ENCODE measurements at places on chromosomes 16 and 17. TPM values are rescaled to one million over a fixed set of nuclear protein-coding genes. Genes with fewer than 3 reads are reported as not detected.

DNA sequence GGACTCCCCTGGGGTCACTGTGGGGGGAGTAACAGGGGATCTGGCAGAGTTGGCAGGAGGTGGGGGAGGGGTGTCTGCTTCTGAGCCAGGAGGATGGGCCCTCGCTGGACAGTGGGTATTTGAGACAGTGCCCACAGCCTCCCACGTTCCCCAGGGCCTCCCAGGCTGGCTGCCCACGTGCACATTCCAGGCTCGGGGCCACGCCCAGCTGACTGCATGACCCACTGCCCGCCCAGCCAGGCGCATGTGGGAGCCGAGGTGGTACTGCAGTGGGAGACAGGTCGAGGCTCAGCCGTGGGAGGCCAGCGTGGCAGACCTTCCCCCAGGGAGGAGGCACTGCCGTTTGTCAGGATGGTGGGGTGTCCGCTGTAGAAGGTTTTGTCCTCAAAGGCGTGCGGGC, 38.8 kb downstream of the BAHCC1 start:
- H3K36me3 ChIP-seq, result no peaks in the 10 kb centered on the region
- peaks cover 15% of the 10 kb centered on the region for H3K4me1 ChIP-seq
- H3K27ac ChIP-seq, result no peak overlapping the region
- H3K27me3 ChIP-seq, result no peaks in the 10 kb centered on the region
- H3K4me3 ChIP-seq, result no peak overlapping the region
- no peak for DNase-seq

DNA sequence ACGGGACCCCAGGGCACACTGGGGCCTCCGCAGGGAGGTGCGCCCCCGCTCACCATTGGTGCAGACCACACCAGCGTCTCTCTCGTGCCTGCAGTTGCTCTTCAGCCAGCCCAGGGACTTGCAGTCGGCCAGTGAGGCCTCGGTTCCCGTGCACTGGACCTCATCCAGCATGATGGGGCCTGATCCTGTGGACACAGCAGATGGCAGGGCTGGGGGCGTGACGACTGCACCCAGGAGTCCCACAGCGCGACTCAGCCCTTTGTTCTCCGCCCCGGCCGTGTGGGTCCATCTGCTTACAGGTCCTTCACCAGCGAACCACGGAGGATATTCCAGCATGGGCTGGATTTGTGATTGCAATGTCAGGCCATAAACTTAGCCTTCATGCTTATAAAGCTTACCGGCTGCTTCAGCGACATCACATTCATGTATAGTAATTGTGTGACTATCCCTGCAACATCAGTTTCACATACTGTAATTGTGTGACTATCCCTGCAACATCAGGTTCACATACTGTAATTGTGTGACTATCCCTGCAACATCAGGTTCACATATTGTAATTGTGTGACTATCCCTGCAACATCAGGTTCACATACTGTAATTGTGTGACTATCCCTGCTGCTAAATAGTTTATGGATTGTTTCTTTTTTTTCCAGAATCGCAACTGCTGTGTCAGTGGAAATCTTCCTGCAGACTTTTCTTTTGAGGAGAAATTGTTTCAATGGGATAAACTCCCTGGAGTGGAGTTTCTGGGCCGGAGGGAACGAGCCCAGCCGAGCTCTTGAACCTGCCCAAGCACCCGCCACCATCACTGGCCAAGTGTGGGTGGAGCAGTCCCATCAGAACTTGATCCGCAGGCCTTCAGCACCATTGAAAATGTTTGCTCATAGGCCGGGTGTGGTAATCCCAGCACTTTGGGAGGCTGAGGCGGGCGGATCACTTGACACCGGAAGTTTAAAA, 4.8 kb downstream of the LGALS3BP start:
- peak; percentile 57 for DNase-seq
- peak overlapping the region; percentile 9 for H3K27ac ChIP-seq
- H3K27me3 ChIP-seq, result no peaks in the 10 kb centered on the region

- no peaks in the 10 kb centered on the region for H3K36me3 ChIP-seq
- peak overlapping the region; percentile 55 for H3K27ac ChIP-seq
- H3K27me3 ChIP-seq, result no peaks in the 10 kb centered on the region
- H3K4me3 ChIP-seq, result no peak overlapping the region
Measured at GRCh38 chr17:68820825-68821481, 134.2 kb downstream of the ABCA8 start.

- H3K27ac ChIP-seq, result no peak overlapping the region
- no peaks in the 10 kb centered on the region for H3K4me1 ChIP-seq
- DNase-seq, result no peak
Measured at GRCh38 chr16:77732241-77732946, 10.1 kb downstream of the NUDT7 start.

GRCh38 chr16:49183911-49184310, 97.7 kb downstream of the CBLN1 start:
- H3K27me3 ChIP-seq, result no peaks in the 10 kb centered on the region
- no peaks in the 10 kb centered on the region for H3K36me3 ChIP-seq
- no peaks in the 10 kb centered on the region for H3K4me1 ChIP-seq
- DNase-seq, result no peak
- no peak overlapping the region for H3K4me3 ChIP-seq
- no peak overlapping the region for H3K27ac ChIP-seq

DNA sequence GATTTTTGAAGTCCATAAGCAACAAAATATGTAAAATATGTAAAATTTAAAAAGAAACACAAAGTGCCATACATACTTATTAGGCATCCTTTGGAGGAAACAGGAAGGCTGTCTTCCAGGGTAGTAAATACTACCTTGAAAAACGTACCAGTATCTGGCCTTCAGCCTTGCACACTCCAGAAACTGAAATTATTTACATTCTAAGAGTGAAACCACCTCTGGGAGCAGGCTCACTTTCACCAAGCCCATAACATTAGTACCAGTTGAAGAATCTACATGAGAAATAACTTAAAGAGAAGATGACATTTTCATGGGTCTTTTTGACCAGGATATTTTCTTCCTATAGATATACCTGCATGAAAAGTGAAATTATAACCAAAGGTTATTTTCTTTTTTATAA, 6.4 kb downstream of the KRTAP9-1 start:
- H3K4me1 ChIP-seq, result no peaks in the 10 kb centered on the region
- no peak for DNase-seq
- H3K27ac ChIP-seq, result no peak overlapping the region
- no peaks in the 10 kb centered on the region for H3K36me3 ChIP-seq

- no peaks in the 10 kb centered on the region for H3K4me1 ChIP-seq
- no peak for DNase-seq
- no peaks in the 10 kb centered on the region for H3K36me3 ChIP-seq
- H3K27ac ChIP-seq, result no peak overlapping the region
- no peaks in the 10 kb centered on the region for H3K27me3 ChIP-seq
Measured at GRCh38 chr16:29913514-29913913, 12.5 kb downstream of the KCTD13 start.

DNA sequence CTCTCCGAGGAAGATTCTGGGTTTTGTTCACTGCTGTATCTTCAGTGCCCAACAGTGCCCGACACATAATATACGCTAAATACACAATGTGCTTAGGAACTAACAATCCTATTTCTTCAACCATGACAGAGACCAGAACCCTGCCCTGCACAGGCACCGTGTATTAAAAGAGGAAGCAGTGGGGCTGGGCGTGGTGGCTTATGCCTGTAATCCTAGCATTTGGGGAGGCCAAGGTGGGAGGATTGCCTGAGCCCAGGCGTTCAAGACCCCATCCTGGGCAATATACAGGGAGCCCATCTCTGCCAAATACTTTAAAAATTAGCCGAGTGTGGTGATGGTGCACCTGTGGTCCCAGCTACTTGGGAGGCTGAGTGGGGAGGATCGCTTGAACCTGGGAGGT, 19.3 kb downstream of the ARL2BP start:
- no peak overlapping the region for H3K27ac ChIP-seq
- H3K36me3 ChIP-seq, result no peaks in the 10 kb centered on the region
- no peak for DNase-seq
- H3K4me3 ChIP-seq, result no peak overlapping the region
- no peaks in the 10 kb centered on the region for H3K27me3 ChIP-seq
- no peaks in the 10 kb centered on the region for H3K4me1 ChIP-seq

DNA sequence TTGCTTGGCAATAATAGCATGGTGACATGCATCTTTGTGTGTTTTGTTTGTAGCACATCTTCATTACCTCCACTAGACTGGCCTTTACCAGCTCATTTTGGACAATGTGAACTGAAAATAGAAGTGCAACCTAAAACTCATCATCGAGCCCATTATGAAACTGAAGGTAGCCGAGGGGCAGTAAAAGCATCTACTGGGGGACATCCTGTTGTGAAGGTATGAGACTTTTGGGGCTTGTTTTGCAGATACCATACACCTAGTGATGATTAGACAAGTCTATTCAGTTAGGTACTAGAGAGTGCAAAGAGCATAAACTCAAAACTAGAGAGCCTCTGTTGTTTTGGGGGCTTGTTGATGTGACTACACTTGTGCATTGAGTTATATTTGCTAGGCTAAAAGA, 41.2 kb downstream of the NFATC3 start:
- H3K27me3 ChIP-seq, result no peaks in the 10 kb centered on the region
- H3K4me1 ChIP-seq, result no peaks in the 10 kb centered on the region
- H3K4me3 ChIP-seq, result no peak overlapping the region
- H3K36me3 ChIP-seq, result no peaks in the 10 kb centered on the region
- H3K27ac ChIP-seq, result no peak overlapping the region
- no peak for DNase-seq

DNA sequence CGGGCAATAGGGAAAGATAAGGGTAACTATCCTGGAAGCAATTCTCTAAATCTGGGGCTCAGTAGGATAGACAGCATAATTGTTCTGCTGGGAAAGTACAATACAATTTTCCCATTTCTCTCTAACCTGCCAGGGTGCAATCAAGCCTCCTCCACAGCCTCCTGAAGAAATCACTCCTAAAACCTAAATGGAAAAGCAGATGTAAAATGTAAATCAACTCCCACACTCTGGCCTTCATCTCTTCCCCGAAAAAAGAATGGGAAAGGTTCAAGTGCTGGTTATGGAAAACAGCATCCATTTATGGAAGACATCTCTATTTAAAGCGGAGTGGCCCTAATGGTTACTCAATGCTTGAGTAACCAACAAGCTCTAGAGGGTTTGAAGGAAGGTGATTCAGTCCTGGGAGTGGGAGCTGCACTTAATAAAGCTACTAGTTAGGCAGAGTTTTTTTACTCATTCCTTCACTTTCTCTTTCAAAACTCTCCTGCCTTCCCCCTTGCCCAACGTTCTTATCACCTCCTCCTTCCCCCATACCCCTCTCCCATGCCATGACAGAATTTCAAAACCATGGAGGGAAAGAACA, 5.1 kb downstream of the MMD start:
- H3K4me1 ChIP-seq, result peaks cover 12% of the 10 kb centered on the region
- no peak overlapping the region for H3K4me3 ChIP-seq
- H3K36me3 ChIP-seq, result peaks cover 5% of the 10 kb centered on the region
- H3K27ac ChIP-seq, result no peak overlapping the region

DNA sequence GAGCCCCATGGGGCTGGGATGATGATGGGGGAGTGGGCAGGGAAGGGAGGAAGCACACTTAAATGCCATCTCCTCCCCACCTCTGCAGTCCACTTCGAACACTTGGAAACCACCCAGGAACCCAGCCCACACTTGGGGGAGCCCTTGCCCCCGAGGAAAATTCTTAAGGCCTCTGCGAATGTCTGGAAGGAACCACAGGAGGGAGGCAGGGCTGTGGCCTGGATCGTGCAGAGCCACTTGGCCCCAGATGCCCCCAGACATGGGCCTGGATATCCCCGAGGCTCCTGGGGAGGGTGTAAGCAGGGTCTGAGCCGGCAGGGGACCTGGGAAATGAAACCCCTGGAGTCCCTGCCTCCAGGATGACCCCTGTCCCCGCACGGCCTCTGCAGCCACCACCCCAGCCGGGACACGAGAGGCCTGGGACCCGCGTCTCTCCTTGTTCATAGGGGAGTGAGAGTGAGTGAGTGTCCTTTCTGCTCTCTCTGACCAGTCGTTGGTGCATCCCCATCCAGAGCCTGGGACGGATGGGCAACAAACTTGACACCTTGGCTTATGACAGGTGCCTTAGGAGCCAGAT, 11.8 kb upstream of the MTSS2 start:
- no peak overlapping the region for H3K27ac ChIP-seq
- DNase-seq, result no peak
- H3K4me3 ChIP-seq, result no peak overlapping the region
- no peaks in the 10 kb centered on the region for H3K4me1 ChIP-seq
- H3K36me3 ChIP-seq, result no peaks in the 10 kb centered on the region

DNA sequence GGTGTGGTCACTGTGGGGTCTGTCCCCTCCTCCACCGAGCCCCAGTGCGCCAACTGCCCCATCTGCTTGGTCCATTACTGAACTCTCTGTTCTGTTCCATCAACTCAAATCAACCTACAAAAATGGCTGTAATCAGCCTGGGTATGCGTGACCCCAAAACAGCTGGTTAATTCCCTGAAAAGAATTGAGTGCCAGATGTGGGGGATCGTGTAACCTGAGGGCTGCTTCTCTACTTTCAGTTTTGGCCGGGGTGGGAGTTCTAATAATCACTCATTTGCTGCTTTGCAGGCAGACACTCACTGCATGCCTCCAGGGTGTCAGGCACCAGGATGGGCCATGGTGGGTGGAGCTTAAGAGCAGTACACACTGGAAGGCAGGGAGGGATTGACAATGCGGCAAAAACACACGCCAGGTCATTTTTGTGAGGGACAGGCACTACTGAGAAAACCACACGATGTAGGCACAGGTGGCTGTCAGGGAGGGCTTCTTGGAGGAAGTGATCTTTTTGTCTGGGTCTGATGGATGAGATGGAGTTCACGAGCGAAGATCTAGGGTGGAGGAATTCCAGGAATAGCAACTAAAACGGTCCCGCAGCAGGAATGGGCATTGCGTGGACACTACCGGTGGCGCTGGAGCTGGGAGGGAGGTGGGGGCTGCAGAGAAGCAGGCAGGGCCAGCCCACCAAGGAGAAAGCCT, 30.4 kb upstream of the SSTR5 start:
- no peak overlapping the region for H3K27ac ChIP-seq
- no peak overlapping the region for H3K4me3 ChIP-seq
- no peak for DNase-seq
- H3K4me1 ChIP-seq, result no peaks in the 10 kb centered on the region
- no peaks in the 10 kb centered on the region for H3K27me3 ChIP-seq

- no peak for DNase-seq
- no peak overlapping the region for H3K27ac ChIP-seq
- no peak overlapping the region for H3K4me3 ChIP-seq
Measured at GRCh38 chr16:2939968-2940367, 24.1 kb upstream of the KREMEN2 start.

UTS2R gene
- not detected for total RNA-seq

TM4SF5 gene
- 138 TPM for total RNA-seq

GDPD1 gene
- 1.1 TPM for total RNA-seq

ZNF469 gene
- 0.31 TPM for total RNA-seq

CLN3 gene
- total RNA-seq, result 27.4 TPM

CHST5 gene
- not detected for total RNA-seq

TADA2A gene
- 7.6 TPM for total RNA-seq

Data from right lobe of liver (tissue), 6 donors.